Activated T-helper 2 cell treated with anti-CD3 and anti-CD28 coated beads, Interferon-gamma antibody, Interleukin-2, Interleukin-4, amounts not matched to agents 10 μg/mL and 5 μg/mL and 100 μg/mL, durations not matched to agents 14 hours and 24 hours and 36 hours (primary cell): ENCODE measurements at places on chromosomes 2 and 18.
A peak's percentile ranks its signal among the peaks of the same experiment; 100 is the strongest.

DNA sequence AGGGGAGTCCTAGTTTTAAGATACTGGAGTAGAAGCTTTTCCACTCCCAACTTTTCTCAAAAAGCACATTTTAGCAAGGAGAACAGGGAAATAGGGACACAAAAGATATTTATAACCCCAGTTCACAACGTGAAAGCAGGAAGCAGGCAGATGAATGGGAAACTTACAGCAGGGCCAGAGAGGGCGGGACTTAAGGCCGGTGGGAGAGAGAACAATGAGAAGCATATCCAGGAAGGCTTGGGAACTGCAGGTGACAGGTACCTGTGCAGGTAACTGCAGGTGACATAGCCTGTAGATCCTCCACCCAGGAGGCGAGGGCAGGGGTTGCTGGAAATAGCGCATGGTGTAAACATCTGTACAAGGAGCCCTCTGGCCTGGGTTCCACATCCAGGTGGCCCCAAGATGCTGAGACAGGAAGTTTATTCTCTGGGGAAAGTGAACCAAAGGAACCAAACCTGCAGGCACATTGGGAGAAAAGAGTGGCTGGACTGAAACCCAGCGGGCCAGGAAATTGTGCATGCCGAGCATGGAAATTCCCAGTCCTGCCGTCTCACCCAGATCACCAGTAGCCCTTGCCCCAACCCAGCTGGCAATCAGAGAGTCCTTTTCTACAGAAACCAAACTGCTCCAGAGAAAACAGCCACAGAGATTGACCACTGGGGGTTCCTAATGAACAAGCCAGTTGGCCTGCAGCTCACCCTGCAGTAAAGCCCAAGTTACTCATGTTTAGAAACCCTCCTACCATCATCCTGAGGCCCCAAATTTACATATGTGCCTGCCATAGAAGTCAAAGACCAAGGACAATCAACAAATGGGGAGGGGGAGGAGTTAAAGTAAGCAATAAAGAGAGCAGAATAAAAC, 24.3 kb upstream of the COL6A3 start:
- no peaks in the 10 kb centered on the region for H3K27me3 ChIP-seq
- H3K27ac ChIP-seq, result peak overlapping the region; percentile 45
- peaks cover 6% of the 10 kb centered on the region for H3K36me3 ChIP-seq
- H3K4me1 ChIP-seq, result peaks cover 82% of the 10 kb centered on the region
- no peak for DNase-seq

DNA sequence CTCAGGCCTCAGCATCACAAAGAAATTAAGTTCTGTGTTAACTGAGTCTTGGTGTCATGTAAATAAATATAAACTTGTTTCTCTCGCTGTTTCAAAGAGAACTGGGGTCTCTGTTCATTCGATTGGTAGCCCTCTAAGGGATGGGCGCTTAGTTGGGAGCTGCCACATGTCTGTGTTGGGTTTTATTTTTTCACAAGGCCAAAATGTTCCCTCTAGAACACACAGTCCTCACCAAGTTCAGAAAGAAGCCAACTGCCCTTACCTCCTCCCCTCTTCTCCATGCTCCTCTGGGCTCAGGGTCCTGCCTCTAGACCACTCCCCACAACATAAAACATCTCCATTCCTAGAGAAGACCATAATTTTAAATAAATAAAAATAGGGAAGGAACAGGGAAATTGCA, 490.9 kb downstream of the TNS1 start:
- H3K4me3 ChIP-seq, result no peak overlapping the region
- no peaks in the 10 kb centered on the region for H3K36me3 ChIP-seq
- no peak for DNase-seq
- H3K27me3 ChIP-seq, result peaks cover 6% of the 10 kb centered on the region

- H3K27me3 ChIP-seq, result no peaks in the 10 kb centered on the region
- H3K36me3 ChIP-seq, result no peaks in the 10 kb centered on the region
- no peak overlapping the region for H3K4me3 ChIP-seq
- H3K27ac ChIP-seq, result no peak overlapping the region
- no peak for DNase-seq
These were observed 142.7 kb upstream of the ST6GAL2 start for GRCh38 chr2:107028661-107029060.

GRCh38 chr2:69278366-69278765, 108.7 kb downstream of the GFPT1 start:
- no peaks in the 10 kb centered on the region for H3K4me1 ChIP-seq
- DNase-seq, result no peak
- peaks cover 22% of the 10 kb centered on the region for H3K27me3 ChIP-seq

GRCh38 chr2:175454953-175455389, 273.5 kb upstream of the ATP5MC3 start:
- H3K27me3 ChIP-seq, result peaks cover 1% of the 10 kb centered on the region
- no peak overlapping the region for H3K4me3 ChIP-seq
- no peak for DNase-seq
- H3K27ac ChIP-seq, result no peak overlapping the region

GRCh38 chr2:121237980-121238665, 46.9 kb downstream of the TFCP2L1 start:
- DNase-seq, result no peak
- H3K4me3 ChIP-seq, result no peak overlapping the region
- no peaks in the 10 kb centered on the region for H3K4me1 ChIP-seq
- H3K27me3 ChIP-seq, result no peaks in the 10 kb centered on the region

- no peak overlapping the region for H3K4me3 ChIP-seq
- no peaks in the 10 kb centered on the region for H3K4me1 ChIP-seq
- no peak overlapping the region for H3K27ac ChIP-seq
- DNase-seq, result no peak
These were observed 37.4 kb downstream of the TDRD15 start for GRCh38 chr2:21161122-21161521.

- no peaks in the 10 kb centered on the region for H3K36me3 ChIP-seq
- no peak overlapping the region for H3K4me3 ChIP-seq
- H3K4me1 ChIP-seq, result no peaks in the 10 kb centered on the region
- DNase-seq, result no peak
These were observed 18.9 kb upstream of the SERPINB11 start for GRCh38 chr18:63683890-63684289.

DNA sequence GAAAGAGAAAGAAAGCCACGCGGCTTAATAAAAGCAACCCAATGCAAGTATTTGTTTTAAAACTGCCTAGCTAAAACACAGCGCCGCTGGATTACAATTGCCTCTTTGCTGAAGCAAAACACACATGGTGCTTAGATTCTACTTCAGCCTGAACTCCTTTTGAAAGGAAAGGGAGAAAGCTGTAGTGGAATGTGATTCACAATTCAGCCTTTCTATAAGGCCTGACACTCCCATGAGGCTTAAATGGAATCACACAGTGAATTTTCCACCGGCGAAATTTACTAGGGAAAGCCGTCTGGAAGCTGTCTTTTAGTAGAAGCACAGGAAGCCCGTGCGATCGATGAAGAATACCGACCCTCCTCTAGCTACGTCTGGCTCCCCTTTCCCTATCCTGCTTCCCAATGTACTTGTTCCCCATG, 348.0 kb downstream of the DLGAP1 start:
- no peak for DNase-seq
- no peaks in the 10 kb centered on the region for H3K27me3 ChIP-seq
- H3K4me1 ChIP-seq, result no peaks in the 10 kb centered on the region
- no peak overlapping the region for H3K4me3 ChIP-seq
- no peaks in the 10 kb centered on the region for H3K36me3 ChIP-seq

DNA sequence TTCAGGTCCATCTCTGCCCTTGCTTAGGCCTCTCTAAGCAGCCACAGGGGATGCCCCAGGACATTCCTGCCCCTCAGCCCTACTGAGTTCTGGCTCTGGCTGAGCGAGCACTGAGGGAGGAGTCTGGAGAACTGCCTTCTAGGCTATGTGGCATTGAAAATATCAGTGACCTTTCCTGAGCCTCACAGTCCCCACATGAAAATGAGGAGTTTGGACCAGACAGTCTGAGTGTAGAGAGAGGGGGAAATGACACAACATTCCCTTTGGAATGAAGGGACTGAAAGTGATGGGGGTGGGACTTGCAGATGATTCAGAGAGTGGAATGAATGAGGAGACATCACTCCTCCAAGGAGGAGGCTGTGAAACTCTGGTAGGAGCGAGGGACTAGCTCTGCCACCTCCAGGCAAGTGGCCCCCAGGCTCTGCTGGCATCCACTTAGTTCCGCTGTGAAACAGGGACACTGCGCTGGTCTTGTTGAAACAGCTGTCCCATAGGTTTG, 8.0 kb downstream of the TNS1 start:
- DNase-seq, result no peak
- no peak overlapping the region for H3K27ac ChIP-seq
- peaks cover 3% of the 10 kb centered on the region for H3K27me3 ChIP-seq

DNA sequence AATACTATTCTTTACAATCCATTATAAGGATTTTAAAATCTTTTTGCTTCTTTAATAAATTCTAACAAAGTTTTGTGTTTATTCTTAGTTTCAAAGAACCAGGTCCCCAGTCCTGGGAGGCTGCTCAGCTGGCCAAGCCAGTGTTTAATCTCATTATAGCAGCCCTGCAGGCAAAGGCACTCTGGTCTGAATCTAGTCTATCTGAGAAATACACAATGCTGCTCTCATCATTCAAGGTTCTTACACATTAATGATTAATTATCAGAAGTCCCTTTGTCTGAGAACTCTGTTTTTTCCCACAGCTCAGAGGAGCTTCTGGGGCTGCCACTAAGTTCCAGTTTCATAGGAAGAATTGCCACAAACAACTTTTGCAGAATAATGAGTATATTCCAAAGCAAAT, 27.7 kb downstream of the KCTD18 start:
- H3K36me3 ChIP-seq, result peaks cover 12% of the 10 kb centered on the region
- DNase-seq, result no peak
- H3K27me3 ChIP-seq, result no peaks in the 10 kb centered on the region
- H3K27ac ChIP-seq, result no peak overlapping the region
- peaks cover 19% of the 10 kb centered on the region for H3K4me1 ChIP-seq
